8988T (cell line): ENCODE measurements at places on chromosomes 4 and X.

GRCh38 chr4:158016511-158016910 is 156.3 kb downstream of the GASK1B start:
- DNase-seq = no peak

GRCh38 chr4:87025023-87025613 is 90.3 kb downstream of the AFF1 start:
- DNase-seq = no peak

DNA sequence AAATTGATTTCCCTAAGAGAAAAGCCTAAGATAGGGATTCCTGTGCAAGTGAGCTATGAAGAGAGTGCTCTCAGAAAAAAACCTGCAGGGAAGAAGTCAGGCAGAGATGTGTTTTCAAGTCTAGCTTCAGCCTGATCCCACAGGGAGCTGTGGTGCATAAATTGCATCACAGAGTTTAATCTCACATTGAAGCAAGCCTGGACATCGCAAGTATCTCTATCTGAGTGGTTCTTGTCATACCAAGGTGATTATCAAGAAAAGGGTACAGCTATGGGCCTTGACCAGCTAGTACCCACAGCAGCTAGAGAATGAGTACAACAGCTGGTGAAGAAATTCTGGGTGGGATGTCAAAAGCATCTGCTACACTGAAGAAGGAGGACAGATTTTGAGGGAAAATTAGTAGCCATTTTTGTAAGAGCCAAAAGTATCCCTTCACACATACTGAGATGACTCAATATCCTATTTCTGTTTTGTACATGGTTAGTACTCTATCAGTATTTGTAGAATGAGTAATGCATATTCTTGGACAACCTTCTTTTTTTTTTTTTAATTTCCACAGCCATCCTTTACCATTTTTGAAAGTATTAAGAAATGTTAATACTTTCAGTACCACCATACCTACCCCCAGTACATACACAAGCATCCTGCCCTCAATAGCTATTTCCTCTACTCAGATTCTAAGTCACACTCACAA is 708.9 kb downstream of the IL1RAPL1 start:
- DNase-seq = no peak

DNA sequence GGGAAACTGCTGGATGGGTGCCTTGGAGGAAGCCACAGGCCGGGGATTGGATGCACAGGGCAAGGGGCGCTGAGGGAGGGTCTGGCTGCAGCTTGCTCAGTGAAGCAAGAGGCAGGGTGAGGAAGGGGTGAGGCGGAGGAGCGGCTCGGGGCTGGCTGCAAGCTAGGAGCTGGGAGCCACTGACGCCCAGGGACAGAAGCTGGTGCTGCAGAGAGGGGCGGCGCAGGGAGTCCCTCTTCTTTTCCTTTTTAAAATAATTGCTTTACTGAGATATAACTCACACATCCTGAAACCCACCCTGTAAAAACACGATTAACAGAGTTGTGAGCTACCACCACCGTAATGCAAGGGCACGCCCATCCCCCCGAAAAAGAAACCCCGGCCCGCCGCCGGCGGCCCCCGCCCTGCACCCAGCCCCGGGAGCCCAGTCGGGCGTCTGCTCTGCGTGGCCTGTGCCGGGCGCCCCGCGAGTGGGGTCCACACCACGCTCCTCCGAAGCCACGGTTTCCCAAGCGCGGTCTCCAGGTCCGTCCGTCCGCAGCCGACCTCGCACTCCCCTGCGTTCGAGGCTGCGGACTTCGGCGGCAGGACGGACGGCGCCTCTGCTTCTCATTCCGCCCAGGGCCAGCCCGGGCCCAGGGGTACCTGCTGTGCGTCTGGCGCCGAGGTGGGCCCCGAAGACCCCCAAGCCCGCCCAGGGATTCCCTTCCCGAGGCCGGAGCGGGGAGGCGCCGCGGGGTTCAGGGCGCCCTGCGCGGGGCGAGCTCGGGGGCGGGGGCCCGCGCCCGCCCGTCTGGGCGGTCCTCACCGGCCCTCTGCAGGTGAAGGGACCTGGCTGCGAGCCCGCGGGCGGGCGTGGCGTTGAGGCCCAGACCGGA is 866 bp upstream of the UVSSA start:
- DNase-seq = no peak

DNA sequence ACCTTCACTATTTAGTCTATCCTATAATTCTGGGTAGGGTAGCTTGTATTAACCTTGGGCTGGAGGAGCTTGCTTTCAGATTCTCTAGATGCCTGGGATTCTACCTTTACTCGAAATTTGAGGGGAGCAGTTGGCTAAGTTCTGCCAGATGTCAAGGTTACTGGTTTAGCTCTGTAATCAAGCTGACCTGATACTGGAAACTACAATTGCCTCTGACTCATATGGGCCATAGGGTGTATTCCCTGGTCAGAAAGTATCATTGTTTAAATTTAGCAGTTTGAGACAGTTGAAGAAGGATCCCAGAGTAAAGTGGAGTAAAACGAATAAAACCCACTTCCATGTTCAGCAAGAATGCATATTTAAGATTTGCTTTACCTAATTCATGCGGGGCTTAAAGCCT is 337.6 kb downstream of the SPIN4 start:
- no peak for DNase-seq

- no peak for DNase-seq
These were observed 193.3 kb downstream of the ANKRD50 start for GRCh38 chr4:124519196-124519595.

GRCh38 chr4:152479428-152480026 is 56.4 kb downstream of the FBXW7 start:
- no peak for DNase-seq

DNA sequence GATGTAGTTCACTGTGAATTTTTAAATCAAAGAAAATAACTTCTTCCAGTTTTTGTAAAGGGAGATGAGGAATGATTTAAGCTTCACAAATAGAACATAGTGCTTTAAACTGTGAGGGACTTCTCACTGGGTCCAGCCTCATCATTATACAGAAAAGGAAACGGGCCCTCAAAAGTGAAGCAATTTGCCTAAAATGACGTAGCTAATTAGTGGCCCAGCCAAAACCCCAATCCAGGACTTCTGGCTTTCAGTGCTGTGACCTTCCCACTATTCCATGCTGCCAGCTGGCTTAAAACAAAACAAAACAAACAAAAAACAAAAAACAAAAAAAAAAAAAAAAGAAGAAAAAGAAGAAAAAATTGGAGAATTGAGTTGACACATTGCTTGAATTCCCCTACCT is 45.0 kb upstream of the STOX2 start:
- no peak for DNase-seq

DNA sequence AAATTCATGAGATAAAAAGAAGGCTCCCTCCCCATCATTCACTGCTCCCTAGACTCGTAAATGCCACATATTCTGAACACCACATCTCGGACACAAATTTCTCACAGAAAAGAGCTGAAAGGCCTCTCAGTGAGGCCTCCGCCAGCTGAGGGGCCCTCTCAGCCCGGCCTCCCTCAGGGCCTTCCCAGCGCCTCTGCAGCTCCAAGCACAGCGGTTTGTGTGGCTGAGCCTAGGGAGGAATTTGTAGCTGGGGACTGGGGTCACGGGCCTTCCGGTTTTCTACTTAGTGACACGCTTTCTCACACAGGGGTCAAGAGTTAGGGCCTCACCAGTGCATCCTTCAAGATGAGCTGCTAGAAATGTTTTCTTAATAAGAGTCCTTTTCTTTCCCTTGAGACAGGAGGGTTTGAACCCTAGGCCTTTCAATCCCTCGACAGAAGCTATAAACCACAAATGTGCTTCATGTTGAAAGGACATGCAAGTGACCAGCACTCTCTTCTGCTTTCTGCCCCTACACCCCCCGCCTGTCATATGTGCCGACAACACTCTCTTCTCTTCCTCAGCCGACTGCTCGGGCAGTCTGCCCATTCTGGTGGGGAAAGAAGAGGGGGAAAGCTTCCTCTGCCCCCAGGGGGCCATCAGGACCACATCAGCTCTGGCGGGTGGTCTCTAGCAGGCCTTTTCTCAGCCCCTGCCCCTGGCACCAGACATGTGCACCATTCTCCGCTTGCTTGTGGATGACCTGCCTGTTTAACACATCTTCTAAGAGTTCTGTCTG is 104.9 kb downstream of the CHIC2 start:
- no peak for DNase-seq

- no peak for DNase-seq
These were observed 55.0 kb upstream of the AP1S2 start for GRCh38 chrX:15909605-15910004.

GRCh38 chr4:73593631-73594241 is 26.5 kb downstream of the RASSF6 start:
- no peak for DNase-seq

- DNase-seq = no peak
These were observed 45.7 kb downstream of the PASD1 start for GRCh38 chrX:151609222-151609621.

DNA sequence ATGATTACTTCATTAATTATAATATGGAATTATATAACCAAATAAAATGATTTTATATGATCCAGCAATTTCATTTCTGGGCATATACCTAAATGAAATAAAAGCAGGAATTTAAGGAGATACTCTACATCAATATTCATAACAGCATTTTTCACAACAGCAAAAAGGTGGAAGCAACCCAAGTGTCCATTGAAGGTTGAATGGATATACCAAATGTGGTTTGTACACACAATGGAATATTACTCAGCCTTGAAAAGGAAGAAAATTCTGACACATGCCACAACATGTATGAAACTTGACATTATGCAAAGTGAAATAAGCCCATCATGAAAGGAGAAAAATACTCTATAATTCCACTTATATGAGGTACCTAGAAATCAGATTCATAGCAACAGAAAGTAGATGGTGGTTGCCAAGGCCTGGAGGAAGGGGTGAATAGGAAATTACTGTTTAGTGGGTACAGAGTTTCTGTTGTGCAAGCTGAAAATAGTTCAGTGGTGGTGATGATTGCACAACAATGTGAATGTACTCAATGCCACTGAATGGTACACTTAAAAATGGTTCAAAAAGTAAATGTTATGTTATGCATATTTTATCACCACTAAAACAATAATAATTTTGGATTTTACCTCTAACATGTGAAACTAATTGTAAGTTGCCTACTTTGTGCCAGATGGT is 471.5 kb downstream of the SPRY1 start:
- DNase-seq = no peak

DNA sequence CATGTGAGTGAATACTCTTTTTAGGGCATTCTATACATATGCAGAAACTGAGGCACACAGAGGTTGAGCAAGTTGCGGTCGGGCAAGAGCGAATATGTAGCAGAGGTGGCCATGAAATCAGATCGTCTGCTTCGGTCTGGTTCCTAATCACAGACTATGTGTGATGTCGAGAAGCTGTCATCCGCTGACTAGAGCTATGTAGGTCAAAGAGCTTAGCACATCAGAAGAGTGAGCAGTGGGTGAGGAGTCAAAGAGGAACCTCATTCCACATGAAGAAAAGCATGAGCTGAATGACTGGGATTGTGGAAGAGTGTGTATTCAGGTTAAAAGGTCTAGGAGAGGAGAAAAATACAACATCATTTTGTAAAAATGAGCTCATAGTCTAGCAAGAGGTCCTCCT is 19.0 kb downstream of the GAB3 start:
- no peak for DNase-seq

GRCh38 chrX:65536291-65536690 is 1.7 kb upstream of the LAS1L start:
- no peak for DNase-seq

DNA sequence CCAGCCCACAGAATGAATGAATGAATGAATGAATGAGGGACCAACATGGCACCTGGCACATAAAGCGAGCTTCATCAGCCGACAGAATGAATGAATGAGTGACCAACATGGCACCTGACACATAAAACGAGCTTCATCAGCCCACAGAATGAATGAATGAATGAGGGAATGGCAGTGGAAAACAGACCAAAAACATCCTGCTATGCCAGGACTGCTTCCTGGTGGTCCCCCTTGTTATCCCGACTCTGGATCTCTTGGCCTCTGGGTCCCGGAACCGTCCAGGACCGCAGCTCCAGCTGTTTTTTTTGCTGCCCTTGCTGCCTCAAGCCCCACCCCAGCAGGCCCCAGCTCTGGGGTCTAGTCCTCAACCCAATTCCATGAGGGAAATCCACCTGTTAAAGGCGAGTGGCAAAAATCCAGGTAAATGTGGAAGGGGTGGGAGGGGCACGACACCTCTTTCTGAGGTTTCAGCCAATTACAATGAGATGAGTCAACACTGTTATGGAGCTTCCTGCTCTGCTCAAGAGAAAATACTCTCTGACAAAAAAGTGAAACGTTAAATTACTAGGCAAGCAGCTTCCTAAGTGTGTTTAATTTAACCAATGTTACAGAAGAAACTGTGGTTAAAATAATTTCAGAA is 72.0 kb upstream of the MTNR1A start:
- no peak for DNase-seq

DNA sequence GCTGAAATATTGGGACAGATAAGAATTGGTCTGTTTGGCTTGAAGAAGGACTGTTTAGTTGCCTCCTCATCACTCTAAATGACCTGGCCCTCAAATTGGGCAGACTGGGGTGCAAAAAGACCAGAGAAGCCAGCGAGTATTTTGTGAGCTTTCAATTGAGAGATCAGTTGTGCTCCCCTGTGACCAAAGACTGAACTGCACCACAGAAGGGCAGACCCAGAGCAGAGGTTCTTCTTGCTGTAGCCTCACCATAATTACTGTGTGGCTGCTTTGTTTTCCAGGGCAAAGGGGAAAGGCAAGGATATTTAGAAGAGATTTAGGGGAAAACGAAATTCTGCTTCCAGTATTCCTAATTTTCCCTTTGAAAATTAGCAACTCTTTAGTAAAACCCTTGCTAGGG is 104.0 kb upstream of the MBNL3 start:
- no peak for DNase-seq

DNA sequence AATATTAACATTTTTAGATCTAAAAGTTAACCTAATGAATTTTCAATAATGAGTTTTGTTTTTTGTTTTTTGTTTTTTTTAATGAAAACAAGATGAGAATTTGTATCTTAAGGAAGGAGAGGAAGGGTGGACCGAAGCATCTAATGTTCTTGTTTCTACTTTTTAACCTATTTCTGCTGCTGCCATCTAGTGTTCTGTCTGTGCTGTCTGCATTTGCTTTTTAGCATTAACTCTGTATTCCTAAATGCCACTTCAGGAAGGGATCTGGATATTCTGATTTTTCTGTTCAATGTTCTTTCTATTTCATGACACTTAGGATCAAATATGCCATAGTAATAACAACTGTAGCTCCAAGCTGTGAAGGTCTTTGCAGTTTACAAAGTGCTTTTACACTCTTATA is 161.7 kb downstream of the BRWD3 start:
- no peak for DNase-seq

- peak; percentile 37 for DNase-seq
These were observed at the start of gene TBC1D1 for GRCh38 chr4:37890801-37891259. TBC1D1 (plus strand) TSS chr4:37891084; CDS start chr4:37902096, 11,012 bp downstream.

DNA sequence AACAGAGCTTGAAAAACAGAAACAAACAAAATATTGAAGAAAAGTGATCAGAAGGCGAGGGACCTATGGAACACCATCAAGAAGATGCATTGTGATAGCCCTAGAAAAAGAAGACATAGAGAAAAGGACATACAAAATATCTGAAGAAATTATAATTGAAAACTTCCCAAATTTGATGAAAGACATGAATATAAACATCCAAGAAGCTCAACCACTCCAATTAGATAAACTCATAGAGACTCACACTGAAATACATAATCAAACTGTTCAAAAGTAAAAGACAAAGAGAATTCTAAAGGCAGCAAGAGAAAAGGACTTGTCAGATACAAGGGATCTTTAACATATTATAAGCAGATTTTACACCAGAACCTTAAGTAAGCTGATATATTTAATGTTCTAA is 869.8 kb downstream of the PCDH18 start:
- no peak for DNase-seq

GRCh38 chr4:163048447-163048846 is 118.2 kb downstream of the NAF1 start:
- no peak for DNase-seq
